Fibroblast of villous mesenchyme (primary cell): ENCODE measurements at places on chromosomes 4 and X. TPM values are rescaled to one million over a fixed set of nuclear protein-coding genes. Genes with fewer than 3 reads are reported as not detected.

Gene ACSL1
- 26.1 and 32.4 TPM in 2 replicates for total RNA-seq

Gene RPS6KA6
- total RNA-seq, result 7.4 and 16.8 TPM in 2 replicates

Gene HTN3
- not detected in 2 replicates for total RNA-seq

Gene GATA1
- total RNA-seq, result not detected in 2 replicates

Gene FAT1
- total RNA-seq, result 306 and 454 TPM in 2 replicates

Gene GPAT3
- total RNA-seq, result 1.3 and 15.1 TPM in 2 replicates

Gene ADH6
- total RNA-seq, result under 0.01 TPM in 1 of 2 replicates, not detected in the other

Gene ADH1A
- total RNA-seq, result not detected in 2 replicates

Gene RRAGB
- total RNA-seq, result 23.5 and 25.0 TPM in 2 replicates

Gene PPBP
- total RNA-seq, result not detected in 2 replicates

Gene TLR10
- not detected in 2 replicates for total RNA-seq

Gene KIAA1210
- total RNA-seq, result not detected in 2 replicates

Gene SGMS2
- 135 and 186 TPM in 2 replicates for total RNA-seq

Gene ADH7
- total RNA-seq, result not detected in 2 replicates

Gene CT83
- total RNA-seq, result not detected in 2 replicates
